Skeletal muscle cell (primary cell): ENCODE measurements at places on chromosomes 2 and 18.

GRCh38 chr18:8046441-8046840, 479.3 kb downstream of the PTPRM start:
- DNase-seq = no peak

- no peak for DNase-seq
Observed at GRCh38 chr2:11588228-11589110, 54.6 kb downstream of the GREB1 start.

DNA sequence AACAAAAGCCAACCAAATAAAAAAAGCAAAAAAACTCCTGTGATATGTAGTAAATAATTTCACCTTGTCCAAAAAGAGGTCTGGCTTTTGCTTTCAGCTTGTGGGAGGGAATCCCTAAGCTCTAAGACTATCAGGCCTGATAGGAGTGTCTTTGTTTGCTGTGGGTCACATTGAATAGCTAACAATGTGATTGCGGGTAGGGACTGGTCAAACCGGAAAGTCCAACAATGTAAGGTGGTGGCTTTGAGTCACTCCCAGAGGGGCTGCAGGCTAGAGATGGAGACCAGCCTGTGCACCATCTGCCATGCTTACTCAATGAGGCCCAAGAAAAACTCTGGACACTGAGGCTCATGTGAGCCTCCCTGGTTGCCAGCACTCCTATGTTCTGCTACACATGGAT, 192.9 kb downstream of the TFCP2L1 start:
- DNase-seq = no peak

- DNase-seq = no peak
Observed at GRCh38 chr2:113692698-113693428, 63.6 kb downstream of the SLC35F5 start.
